AG04449 (cell line): ENCODE measurements at places on chromosomes 2 and 18.

GRCh38 chr2:29619689-29620088 is 301.7 kb downstream of the ALK start:
- no peak for DNase-seq

- DNase-seq, result peak; percentile 3
Observed at GRCh38 chr2:215002500-215002899, 135.9 kb downstream of the ABCA12 start.

DNA sequence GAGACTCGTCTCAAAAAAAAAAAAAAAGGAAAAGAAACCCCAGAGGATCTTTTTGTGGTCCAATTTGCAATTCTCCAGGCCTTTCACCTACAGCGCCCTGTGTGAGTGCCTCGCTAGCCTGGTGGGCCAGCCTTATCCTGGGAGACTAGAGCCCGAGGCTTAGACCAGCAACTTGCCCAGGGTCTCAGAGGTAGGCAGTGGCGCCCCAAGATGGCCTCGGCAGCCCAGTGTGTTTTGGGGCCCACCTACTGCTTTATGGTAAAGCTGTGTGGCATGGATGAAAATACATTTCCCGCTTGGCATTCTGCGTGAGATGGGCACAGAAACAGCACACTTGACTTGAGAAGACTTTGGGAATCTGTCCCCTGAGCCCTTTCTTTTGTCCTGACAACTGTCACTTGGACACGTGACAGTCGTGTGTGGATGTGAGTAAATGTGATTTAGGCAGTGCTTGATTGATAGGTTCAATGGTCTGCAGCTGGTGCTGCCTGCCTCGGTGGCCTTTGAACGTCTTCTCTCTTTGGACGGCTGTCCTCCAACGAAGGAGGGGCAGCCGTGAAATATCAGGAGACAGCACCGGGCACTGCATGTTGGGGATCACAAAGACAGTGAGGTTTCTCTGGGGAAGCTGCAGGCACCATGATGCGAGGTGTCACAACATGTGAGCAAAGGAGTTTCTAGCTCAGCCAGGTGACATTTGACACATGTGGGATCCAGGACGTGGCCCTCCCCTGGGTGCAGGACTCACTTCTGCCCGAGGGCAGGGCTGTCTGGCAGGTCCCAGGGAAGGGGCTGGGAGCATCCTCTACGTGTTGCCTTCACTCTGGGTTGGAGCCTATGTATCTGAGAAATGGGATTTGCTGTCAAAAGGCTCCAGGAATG is 209.5 kb upstream of the TWIST2 start:
- no peak for DNase-seq

DNA sequence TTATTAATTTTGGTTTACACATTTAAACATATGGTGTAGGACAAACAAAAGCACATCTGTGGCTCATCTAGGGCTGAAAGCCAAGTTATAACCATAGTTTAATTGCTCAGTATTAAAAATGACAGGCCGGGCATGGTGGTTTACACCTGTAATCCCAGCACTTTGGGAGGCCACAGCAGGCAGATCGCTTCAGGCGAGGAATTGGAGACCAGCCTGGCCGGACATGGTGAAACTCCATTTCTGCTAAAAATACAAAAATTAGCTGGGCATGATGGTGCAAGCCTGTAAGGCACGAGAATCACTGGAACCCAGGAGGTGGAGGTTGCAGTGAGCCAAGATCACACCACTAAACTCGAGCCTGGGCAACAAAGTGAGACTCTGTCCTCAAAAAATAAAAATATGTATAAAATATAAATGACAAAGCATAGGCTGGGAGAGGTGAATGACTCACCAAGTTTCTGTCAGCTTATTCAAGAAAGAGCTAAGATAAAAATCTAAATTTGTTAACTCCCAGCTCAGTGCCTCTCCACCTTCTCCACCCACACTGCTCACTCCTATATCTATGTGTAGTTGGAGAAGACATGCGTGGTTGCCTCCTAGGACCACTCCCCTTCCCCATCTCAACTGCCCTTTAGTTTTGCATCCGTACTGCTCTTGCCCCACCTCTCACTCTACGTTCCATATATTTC is 79.2 kb upstream of the PID1 start:
- no peak for DNase-seq

DNA sequence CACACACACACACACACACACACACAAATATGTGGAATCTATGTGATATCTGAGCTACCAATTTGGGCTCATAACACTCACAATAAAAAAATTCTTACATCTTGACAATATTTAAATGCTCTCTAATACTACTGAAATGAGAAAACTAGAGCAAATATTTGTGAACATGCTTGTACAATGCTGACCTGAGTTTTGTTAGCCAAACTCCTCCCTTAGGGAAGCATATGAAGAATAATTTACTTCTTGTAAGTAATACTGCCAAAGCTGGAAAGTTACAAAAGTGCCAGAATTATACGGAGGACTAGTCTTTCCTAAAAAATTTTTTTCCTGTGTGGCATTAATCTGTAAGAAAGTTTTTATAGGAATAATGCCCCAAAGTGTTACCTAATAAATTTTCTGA is 18.5 kb downstream of the MBD2 start:
- no peak for DNase-seq

DNA sequence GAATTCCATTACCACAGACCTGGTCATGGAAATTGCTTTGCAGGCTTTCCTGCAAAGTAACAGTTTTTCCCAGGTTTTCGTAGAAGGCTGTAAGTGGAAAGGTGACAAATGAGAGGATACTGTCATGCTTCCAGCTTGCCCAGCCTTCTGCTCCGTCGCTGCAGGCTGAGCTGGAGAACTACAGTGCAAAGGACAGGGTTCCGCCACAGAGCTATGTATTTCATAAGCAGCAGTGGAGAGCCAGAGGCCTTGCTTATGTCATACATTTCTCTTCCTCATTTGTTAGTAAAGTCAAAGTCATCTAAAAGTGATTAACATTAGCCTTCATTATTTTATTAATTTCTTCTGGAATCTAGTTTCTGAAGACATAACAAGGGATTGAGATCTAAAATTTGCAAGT is 72.9 kb upstream of the RBM44 start:
- DNase-seq, result no peak

DNA sequence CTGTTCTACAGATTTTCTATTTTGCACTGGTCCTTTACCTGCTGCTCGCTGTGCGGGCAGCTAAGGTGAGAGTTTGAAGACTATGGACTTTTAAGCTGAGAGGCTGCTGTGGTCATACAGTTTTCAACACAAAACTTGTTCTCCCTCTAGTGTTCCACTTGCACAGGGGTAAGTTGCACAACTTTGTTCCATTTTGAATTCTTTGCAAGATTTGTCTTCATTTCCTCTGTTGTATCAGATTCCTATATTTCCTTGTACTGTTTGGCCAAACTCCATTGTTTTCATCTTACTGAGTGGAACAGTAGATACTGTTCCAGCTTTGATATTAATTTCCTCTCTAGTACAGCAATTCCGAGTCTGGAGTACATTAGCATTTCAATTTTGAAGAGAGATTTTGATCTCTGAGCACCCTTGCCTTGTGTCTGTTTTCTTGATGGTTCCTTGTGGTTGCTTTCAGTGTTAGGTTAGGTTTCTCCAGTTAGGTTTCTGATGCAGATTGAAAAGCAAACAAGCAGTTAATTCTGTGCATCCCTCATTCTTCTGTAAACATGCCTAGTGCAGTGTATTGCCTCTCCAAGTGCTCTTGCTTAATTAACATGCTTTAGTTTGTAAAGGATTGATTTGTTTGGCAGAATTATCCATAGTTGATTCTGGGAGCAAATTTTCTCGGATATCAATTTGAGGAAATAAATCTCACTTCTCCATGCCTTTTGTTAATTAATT is 188.8 kb downstream of the PTPRM start:
- no peak for DNase-seq

GRCh38 chr18:33712719-33713118 is 134.7 kb downstream of the ASXL3 start:
- DNase-seq, result no peak

DNA sequence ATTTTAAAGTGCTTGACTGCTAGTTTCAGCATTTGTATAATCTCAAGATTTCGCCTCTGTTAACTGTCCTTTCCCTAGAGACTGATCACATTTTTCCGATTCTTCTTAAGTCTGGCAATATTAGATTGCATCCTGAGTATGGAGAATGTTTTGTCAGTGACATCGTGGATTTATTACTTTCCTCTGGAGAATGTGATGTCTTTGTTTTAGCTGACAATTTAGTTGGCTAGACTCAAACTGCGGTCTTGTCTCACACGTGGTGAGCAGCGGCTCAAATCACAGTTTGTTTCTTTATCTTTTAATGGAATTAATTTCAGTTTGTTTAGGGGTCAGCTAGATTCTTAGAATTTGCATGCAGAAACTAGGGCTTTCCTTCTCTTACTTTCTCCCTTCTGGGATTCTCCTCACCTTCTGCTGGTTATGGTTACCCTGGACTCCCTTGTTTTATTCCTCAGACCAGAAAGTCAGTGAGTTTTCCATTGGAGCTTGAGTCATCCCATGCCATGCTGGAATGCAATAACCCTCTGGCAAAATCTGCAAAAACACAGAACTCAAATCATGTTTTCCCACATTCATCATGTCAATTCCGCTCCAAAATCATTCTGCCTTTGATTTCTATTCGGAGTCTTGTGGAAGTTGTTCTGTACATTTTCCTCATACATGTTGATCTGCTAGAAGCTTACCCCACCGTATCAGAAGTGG is 327.2 kb upstream of the TRIB2 start:
- no peak for DNase-seq

DNA sequence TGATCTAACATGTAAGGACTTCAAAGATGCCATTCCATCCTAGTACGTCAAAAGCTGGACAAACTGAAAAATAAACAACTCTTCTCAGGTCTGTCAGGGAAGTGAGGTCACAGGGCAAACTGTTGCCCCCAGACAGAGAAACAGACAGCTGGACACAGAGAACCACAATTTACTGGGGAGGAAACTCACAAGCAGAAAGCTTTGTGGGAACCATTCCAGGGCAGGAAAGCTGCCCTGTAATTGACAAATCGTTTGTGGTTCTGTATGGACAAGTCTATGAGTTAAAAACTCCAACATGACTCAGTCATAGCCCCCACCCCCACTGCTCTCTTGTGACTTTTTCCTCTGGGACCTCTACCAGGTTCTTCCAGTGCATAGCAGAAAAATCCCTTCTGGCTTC is 28.4 kb downstream of the MCEE start:
- peak; percentile 61 for DNase-seq

- no peak for DNase-seq
Observed at GRCh38 chr2:54863660-54864059, 140.2 kb downstream of the EML6 start.

DNA sequence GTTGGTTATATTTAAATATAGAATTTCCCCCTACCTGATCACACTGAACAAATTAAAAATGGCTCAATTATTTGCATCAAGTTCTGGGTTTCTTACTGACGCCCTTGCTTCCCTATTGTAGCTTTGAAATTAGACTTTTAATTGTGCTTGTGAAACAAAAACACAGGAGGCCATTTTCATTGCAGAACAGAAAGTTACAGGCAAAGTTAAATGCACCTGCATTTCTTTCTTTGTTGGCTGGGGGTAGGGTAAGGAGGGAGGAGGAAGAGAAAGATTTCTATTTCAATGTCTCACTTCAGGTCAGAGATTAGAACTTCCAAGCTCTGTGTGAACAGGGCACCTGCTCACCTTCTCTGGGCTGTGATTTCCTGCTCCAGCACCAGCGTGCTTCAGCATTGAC is 199.6 kb downstream of the BCL11A start:
- no peak for DNase-seq

GRCh38 chr2:95309599-95309998 is 12.5 kb downstream of the KCNIP3 start:
- DNase-seq, result no peak

- no peak for DNase-seq
Observed at GRCh38 chr2:147996828-147997227, 23.7 kb downstream of the ORC4 start.

DNA sequence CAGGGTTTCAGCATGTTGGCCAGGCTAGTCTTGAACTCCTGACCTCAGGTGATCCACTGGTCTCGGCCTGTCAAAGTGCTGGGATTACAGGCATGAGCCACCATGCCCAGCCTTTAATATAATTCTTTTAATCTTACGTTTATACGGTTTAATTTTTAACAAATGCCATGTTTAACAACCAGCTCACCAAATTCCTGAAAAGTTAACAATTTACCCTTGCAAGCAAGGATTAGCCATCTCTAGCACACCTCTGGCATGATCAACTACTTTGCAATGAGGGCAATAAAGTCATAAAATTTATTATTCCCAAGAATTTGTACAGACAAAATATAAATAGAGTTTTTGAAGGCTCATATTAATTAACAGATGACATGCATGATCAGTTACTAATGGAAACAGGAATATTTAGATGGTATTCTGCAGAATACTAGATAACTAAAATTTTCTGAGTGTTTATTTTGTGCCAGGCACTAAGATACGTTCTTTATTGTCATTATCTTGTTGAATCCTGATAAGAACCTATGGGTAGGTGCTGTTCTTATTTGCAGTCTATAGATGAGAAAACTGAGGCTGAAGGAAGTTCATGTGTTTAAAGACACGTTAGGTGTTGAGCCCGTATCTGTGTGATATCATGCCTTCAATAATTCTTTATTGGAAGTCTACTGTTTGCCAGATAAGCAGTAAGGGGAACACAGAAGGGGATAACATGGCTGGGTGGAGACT is 190.1 kb downstream of the CDCA7 start:
- DNase-seq, result no peak

DNA sequence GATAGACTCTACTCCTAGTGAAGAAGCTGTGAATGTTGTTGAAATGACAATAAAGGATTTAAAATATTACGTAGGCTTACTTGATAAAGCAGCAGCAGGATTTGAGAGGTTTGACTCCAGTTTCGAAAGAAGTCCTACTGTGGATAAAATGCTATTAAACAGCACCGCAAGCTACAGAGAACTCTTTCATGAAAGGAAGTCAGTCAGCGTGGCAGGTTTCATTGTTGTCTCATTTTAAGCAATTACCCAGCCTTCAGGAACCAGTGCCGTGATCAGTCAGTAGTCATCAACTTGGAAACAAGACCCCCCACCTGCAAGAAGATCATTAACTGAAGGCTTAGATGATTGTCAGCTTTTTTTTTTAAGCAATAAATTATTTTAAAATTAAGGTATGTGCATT is 14.0 kb downstream of the USP14 start:
- no peak for DNase-seq

GRCh38 chr2:133012847-133013734 is 343.1 kb upstream of the LYPD1 start:
- no peak for DNase-seq

DNA sequence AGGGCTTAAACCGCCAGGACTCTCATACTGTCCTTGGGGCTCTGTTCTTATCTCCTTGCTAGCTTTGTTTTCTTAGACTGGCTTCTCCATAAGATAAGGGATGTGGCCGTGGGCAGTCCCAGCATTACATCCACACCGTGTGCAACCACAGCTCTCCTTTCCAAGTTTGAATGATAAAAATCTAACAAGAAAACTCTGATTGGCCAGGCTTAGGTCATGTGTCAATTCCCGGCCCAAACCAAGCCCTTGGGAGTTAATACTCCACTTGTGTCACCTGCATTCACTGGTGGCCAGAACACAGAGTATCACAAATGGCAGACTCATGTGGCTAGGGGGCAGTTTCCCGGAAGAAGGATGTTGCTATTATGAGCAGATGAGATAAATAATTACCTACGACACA is 43.2 kb upstream of the KDM3A start:
- DNase-seq, result no peak
